ENCODE measurements at places on chromosomes 4 and X. TPM values are rescaled to one million over a fixed set of nuclear protein-coding genes. Genes with fewer than 3 reads are reported as not detected.

The SLC4A4 gene
- not detected for total RNA-seq

The NPY5R gene
- total RNA-seq = 1.3 TPM

The COL25A1 gene
- total RNA-seq = 2.0 TPM

The SRPX gene
- total RNA-seq = 4.8 TPM

The GC gene
- total RNA-seq = not detected

The CLDN2 gene
- total RNA-seq = not detected

The MAGEA12 gene
- not detected for total RNA-seq

The TSPAN6 gene
- 205 TPM for total RNA-seq

All from neural progenitor cell (in vitro differentiated cells).